Activated naive CD4-positive, alpha-beta T cell (primary cell): ENCODE measurements at places on chromosomes 12 and 14.

DNA sequence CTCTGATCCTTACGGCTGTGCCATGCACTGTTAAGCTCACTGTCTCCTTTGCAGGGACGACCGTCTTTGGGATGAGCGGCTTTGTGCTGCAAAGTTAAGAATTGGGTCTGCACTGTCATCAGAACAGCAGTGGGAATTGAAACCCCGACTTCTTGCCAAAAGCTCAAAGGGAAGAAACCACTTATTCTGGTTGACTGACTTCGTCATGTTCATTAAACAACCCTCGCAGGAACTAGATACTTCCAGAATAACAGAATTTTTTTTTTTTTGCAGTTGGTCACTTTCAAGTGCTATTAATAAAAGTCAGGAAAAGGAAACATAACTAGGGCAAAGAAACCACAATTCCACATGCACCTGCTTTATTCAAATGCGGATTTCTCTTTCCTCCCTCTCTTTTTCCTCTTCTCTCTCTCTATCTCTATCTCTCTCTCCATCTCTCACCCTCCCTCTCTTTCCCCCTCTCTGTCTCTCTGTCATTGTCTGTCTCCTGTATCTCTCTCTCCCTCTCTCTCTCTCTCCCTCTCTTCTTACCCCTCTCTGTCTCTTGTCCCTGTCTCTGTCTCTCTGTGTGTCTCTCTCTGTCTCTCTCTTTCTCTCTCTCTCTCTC is 12.3 kb upstream of the GLT1D1 start:
- DNase-seq = no peak

DNA sequence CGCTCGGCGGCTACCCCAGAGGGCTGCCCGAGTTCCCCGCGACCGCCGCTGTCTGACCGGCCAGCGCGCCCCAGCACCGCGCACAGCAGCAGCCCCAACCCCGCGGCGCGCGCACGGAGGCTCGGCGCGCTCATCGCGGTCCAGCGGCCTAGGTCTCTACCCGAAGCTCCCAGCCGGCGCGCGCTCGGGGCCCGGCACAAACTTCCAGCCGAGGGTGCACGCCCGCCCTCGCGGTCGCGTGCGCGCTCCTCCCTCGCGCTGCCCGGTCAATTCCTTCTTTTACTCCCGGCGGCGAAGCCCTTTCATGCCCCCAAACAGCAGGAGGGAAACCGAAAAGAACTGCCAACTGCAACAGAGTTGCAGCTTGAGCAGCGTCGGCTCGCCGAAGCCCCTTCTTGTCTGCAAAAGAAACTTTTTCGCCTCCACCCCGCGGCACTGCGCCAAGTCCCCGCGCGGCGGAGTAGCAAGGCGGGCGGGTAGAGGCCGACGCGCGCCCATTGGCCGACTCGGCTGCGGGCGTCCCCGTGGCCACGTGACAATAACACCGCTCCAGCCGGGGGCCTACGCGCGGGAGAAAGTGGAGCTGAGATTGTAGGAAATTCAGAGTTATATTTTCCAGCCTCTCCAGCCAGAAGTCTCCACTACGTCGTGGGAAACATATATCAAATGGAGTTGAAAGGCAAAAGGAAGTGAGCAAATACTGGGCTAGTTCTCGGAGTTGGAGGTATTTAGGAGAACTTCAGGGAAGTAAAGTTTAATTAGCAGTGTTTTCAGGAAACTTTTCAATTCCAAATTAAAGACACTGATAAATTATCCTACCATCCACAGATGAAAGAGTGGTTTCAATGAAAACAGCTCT is at the start of gene LRIG3:
Gene LRIG3 (minus strand): TSS at position 403 of the 859 bp plus-strand sequence. CDS start 269 bp downstream, at position 134.
- no peak for DNase-seq

- no peak for DNase-seq
Observed at GRCh38 chr12:16607906-16608775, 2.2 kb upstream of the LMO3 start.

GRCh38 chr12:4030929-4031702 is 157.9 kb upstream of the PARP11 start:
- peak; percentile 76 for DNase-seq

GRCh38 chr12:24752763-24753462 is 196.0 kb downstream of the BCAT1 start:
- DNase-seq = no peak

DNA sequence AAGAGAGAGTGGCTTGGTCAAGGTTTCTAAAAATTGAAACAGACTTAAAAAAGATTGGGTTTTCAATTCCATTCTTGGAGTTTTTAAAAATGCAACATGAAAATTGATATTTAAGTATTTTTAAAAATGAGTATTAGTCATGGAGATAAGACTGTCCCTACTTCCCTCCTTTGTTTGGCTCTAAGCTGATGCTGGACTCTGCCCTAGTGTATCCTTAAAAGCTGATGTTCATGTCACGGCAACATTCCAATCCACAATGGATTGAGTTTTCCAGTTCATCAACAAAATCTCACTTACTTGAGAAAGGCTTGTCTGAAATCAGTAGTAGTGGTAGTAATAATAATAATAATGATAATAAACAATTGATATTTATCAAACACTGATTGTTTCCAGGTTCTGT is 119.0 kb upstream of the SLC38A2 start:
- DNase-seq = no peak

DNA sequence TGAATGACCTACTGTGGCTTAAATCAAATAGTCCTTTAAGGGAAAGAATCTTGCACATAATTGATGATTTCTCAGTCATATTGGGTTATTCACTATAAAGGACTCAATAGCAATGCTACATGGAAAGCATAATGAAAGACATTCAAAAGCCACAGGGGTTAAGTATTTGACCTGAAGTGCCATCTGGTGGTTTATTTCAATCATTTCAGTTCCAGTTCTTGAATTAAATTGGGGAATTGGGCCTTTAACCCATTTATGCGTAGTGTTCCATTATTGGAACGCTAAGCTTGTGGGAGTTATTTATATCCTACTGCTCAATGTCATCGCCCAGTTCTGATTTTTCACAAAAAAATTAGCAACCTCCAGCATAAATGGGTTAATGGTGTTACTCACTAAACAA is 41.3 kb upstream of the C12orf71 start:
- DNase-seq = no peak

GRCh38 chr12:99521664-99522063 is 125.9 kb upstream of the GARIN6 start:
- DNase-seq = no peak

- DNase-seq = no peak
Observed at GRCh38 chr14:79960288-79960687, 251.0 kb downstream of the DIO2 start.

DNA sequence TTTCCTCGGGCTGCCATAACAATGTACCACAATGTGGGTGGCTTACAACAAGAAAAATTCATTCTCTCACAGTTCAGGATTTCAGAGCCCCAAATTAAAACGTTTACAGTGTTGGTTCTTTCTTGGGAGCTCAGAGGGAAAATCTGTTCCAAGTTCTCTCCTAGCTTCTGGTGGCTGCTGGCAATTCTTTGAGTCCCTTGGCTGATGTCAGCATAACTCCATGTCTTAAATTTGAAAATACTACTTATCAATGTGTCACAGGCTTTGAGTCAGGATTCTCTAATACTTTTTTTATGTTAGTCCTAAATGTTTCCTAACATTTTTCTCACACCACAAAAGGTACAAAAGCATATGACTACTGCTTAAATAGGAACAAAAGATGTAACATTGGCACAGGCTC is 198.4 kb upstream of the ATXN7L3B start:
- DNase-seq = no peak

GRCh38 chr14:26636561-26636960 is 38.7 kb upstream of the NOVA1 start:
- no peak for DNase-seq

GRCh38 chr14:59176765-59177164 is 11.7 kb upstream of the DAAM1 start:
- no peak for DNase-seq

DNA sequence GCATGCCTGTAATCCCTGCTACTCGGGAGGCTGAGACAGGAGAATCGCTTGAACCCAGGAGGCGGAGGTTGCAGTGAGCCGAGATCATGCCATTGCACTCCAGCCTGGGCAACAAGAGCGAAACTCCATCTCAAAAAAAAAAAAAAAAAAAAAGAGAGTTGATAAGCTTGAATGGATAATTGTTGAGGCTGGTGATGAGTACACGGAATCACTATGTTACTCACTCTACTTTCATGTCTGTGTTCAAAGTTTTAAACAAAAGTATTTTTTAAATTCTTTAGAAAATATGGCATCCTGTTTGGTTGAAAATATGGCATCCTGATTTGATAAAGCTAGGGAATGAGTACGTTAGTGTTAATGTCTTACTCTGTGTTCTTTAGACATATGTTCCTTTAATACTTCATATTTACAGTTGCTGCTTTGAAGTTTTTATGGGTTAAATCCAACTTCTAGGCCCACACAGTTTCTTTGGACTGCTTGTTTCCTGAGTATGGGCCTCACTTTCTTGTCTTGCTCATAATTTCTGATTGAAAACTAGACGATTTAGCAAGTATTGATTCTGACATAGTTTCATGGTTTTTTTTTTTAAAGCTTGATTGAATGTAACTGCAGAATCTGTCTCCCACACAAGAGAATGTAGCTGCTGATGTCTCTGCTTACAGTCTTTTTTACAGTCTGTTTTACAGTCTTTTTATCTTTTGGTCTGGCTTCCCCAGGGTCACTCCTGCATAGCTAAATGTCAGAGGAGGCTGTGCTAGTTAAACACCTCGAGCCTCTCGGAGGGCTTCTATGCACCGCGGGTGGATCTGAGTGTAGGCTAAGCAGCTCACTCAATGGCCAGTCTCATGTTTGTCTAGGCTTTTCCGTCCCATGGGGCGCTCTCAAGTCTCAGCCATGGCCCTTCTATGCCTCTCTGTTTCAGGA is 14.1 kb upstream of the FBLN5 start:
- no peak for DNase-seq

- no peak for DNase-seq
Observed at GRCh38 chr12:132566516-132567131, 43.8 kb downstream of the LRCOL1 start.

DNA sequence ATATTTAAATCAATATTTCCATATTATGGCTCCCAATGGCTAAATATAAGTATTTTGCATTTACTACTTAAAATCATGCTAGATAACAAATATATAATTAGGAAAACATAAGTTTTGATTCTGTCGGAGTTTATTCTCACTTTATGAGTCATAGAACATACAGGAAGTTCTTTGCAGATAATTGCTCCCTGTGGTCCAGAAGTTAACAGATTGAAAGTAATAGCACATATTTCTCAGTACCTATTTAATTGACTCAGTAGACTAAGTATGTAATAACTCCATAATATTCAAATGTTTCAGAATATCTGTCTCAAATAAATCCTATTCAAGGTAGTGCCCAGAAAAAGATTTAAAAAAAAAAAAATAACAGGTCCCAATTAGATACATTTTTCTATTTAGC is 806.0 kb upstream of the ATXN7L3B start:
- DNase-seq = no peak

GRCh38 chr14:75875958-75876357 is 105.8 kb downstream of the TGFB3 start:
- DNase-seq = no peak

DNA sequence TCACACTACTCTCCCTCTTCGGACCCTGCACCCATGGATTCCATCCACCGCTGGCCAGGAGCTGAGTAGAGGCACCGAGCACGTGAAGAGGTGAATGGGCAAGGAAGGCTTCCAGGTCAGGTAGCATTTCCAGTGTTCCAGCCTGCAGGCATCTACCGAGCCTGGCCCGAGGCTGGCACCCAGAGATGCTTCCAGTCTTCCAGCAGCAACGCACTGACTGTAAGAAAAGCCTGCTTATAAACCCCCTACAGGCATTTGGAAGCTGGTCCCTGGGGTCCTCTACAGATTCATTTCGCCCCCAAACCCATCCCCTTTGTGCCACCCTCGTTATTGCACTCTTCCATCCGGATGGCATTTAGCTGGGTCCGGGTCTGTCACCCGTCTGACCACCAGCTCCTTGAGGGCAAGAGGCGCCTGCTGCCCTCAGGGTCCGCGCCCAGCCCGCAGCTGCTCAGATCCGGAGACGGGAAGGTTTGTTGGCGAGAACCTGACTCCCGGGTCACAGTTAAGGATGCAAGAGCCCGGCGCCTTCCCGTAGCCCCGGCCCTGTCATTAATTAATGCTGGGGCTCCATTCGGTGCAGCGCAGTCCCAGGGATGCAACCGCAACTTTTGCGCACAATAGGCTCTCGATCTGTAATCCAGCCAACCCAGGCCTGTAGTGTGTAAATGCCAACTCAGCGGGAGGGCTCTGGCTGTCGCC is 614 bp upstream of the MARK3 start:
- no peak for DNase-seq

GRCh38 chr12:104207416-104208205 is 8.0 kb upstream of the TXNRD1 start:
- no peak for DNase-seq

DNA sequence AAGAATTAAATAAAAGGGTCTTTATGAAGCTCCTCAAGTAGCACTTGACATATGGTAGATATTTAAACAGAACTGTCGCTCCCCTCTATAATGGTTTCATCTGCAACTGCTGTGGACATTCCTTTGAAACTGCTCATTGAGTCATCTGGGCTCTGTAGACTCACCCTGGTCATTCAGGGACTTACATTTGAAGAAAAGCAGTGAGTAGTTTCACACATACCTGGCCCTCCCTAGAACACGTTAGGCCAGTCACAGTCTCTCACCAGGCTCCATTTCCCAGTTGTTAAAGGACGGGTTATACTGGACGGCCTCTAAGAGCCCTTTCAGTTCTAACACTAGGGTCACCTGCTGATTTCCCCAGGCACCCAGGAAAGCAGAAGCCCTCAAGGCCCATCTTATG is 217.0 kb downstream of the BCL11B start:
- no peak for DNase-seq

GRCh38 chr12:47067176-47067575 is 12.2 kb upstream of the PCED1B start:
- DNase-seq = no peak
